Thoracic aorta (tissue), 2 donors: ENCODE measurements at places on chromosomes 1 and 21.

GRCh38 chr1:84370266-84370665, 28.0 kb upstream of the DNASE2B start:
- DNase-seq = no peak
- no peaks in the 10 kb centered on the region for H3K27me3 ChIP-seq
- peaks cover 5% of the 10 kb centered on the region for H3K4me1 ChIP-seq
- H3K36me3 ChIP-seq = no peaks in the 10 kb centered on the region
- H3K27ac ChIP-seq = no peak overlapping the region

DNA sequence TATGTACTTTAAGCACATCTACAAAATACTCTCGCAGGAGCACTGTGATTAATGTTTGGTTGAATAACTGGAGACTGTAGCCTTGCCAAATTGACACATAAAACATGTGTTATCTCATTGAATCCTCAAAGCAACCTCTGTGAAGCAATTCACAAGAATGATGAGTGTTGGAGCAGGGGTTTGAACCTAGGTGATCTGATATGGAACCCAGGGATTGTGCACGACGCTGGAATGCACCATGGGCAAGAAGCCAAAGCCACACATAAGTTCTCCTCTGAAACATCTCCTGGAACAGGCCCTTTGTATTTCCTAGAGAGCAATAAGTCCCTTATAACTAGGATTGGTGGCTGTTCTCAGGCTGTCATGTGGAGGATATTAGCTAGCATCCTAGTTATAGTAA, 124.6 kb upstream of the IVNS1ABP start:
- no peak overlapping the region for H3K27ac ChIP-seq
- DNase-seq = no peak
- no peaks in the 10 kb centered on the region for H3K27me3 ChIP-seq
- no peak overlapping the region for H3K4me3 ChIP-seq
- H3K4me1 ChIP-seq = peaks cover 12% of the 10 kb centered on the region

DNA sequence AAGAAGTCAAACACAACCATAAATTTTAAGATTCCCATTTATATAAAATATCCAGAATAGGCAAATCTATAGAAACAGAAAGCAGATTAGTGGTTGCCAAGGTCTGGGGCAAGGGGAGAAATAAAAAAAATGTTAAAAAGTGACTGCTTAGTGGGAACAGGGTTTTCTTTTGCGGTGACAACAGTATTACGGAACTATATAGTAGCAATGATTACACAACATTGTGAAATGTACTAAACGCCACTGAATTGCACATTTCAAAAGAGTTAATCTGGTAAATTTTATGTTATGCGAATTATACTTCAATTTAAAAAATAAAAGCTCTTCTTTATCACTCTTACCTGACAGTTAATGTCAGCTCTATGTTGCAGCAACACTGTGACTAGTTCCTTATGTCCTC, 105.2 kb downstream of the ACBD6 start:
- no peak overlapping the region for H3K4me3 ChIP-seq
- no peaks in the 10 kb centered on the region for H3K4me1 ChIP-seq
- no peak for DNase-seq
- no peaks in the 10 kb centered on the region for H3K27me3 ChIP-seq

DNA sequence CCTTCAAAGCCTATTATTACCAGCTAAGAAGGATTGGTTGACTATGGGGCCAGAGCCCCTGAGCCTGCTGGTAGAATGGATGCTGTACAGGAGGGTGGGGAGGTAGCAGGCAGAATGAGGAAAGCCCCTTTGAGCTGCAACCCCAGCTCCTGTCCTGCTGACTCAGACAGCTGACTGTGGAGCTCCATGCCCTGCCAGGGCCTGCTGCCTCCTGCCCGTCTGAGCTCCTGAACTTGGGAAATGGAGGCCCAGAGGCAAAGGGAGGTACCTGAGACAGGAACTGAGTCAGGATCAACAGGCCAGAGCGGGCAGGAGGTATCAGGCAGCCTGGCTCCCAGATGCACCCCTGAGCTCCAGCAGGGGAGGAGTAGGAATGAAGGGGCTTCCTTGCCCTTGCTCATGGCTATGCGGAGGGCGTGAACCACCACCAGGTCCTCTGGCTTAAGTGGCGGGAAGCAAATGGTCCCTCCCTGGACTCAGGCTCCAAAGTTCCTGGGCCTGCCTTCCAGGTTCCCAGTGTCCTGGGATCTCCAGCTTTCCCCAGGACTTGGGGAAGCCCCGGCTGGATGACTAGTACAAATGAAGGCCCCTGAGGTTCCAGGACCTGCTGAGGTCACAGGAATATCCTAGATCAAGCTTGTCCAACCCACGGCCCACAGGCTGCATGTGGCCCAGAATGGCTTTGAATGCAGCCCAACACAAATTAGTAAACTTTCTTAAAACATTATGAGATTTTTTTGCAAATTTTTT, 3.9 kb upstream of the SFN start:
- peaks cover 5% of the 10 kb centered on the region for H3K36me3 ChIP-seq
- no peak overlapping the region for H3K27ac ChIP-seq
- no peak for DNase-seq
- peaks cover 5% of the 10 kb centered on the region for H3K4me1 ChIP-seq

GRCh38 chr1:60865166-60865565, 217.2 kb upstream of the NFIA start:
- no peaks in the 10 kb centered on the region for H3K27me3 ChIP-seq
- no peaks in the 10 kb centered on the region for H3K4me1 ChIP-seq
- no peak overlapping the region for H3K27ac ChIP-seq
- DNase-seq = no peak
- H3K36me3 ChIP-seq = no peaks in the 10 kb centered on the region

GRCh38 chr1:174114788-174115448, 44.4 kb upstream of the RABGAP1L start:
- no peak overlapping the region for H3K4me3 ChIP-seq
- no peaks in the 10 kb centered on the region for H3K27me3 ChIP-seq
- H3K36me3 ChIP-seq = no peaks in the 10 kb centered on the region
- H3K4me1 ChIP-seq = no peaks in the 10 kb centered on the region
- H3K27ac ChIP-seq = no peak overlapping the region

DNA sequence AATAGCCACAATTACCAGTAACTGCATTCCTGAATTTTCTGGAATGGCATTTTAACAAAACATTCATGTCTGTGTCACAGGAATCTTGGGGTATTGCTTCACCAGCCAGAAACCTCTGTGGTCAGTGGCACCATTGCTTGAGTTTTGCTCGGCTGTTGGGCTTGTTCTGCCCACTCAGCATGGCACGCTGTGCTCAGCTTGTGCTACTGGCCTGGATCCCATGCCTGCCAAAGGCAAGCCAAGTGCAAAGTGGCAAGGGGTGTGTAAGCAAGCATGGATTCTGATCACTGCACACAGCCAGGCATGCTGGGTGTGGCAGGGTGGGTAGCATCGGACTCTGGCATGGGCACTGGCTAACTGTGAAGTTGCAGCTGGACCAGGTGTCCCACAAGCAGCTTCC, 1150.9 kb downstream of the MRPL39 start:
- H3K36me3 ChIP-seq = no peaks in the 10 kb centered on the region
- no peaks in the 10 kb centered on the region for H3K27me3 ChIP-seq
- H3K27ac ChIP-seq = no peak overlapping the region
- DNase-seq = no peak
- H3K4me1 ChIP-seq = no peaks in the 10 kb centered on the region

DNA sequence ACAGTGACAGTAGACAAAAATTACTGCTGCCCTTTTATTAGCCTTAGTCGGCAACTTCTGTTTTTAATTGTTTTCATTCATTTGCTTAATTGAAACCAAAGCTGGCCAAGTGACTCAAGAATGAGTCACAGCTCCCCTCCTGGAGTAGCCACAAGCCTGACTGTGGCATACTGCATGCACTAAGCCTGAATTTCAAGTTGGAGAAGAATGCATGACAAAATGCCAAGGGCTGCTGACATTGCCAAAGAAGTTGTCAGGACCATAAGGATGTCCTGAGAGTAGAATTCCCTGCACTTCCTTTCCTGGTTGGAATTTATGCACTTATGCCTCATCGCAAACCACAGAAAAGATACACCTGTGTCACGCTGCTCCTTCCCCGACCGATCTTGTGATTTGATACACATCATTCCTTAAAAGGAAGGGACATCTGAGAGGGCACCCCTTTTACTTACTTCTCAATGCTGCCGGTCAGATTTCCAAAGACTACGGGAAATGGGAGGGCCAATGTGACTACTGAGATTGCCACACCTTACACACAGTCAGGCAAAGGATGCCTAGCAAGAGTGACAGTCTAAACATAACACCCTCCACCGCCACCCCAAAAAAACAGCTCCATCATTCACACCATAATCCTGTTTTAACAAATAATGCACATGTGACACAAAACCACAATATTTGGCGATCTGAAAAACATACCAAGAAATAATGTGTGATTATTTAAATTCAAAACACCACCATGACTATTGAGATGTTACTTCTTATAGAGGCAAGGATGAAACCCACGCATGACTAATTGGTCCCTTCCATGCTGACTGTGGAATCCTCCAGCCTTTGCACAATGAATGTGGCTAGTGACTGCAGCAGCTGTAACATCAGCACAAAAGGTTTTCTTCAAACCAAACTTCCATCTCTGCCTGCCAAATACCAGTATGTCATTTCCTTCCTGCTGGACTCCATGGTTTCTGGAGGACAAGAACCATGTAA, 28.2 kb downstream of the VAV3 start:
- DNase-seq = no peak
- H3K4me1 ChIP-seq = peaks cover 8% of the 10 kb centered on the region
- H3K27ac ChIP-seq = no peak overlapping the region
- H3K36me3 ChIP-seq = no peaks in the 10 kb centered on the region
- no peaks in the 10 kb centered on the region for H3K27me3 ChIP-seq
- H3K4me3 ChIP-seq = no peak overlapping the region

DNA sequence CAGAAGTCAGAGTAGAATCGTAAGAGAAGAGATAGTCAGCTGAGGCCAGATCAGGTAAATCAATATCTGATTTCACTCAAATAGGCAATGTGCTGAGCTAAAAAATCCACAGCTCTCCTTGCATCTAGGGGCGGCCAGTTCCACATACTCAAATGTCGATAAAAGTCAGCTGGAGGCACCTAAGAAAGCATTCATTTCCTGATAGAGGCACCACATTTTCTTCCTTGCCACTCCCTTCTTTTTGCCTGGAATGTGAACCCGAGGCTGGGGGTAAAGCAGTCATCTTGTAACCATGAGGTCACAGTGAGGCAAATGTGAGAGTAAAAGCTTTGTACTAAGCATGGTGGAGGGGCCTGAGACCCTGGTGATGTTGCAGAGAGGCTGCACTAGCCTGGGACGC, 24.2 kb upstream of the CTPS1 start:
- no peak overlapping the region for H3K4me3 ChIP-seq
- peaks cover 8% of the 10 kb centered on the region for H3K4me1 ChIP-seq
- no peaks in the 10 kb centered on the region for H3K36me3 ChIP-seq
- no peak for DNase-seq
- H3K27me3 ChIP-seq = no peaks in the 10 kb centered on the region
- H3K27ac ChIP-seq = no peak overlapping the region

DNA sequence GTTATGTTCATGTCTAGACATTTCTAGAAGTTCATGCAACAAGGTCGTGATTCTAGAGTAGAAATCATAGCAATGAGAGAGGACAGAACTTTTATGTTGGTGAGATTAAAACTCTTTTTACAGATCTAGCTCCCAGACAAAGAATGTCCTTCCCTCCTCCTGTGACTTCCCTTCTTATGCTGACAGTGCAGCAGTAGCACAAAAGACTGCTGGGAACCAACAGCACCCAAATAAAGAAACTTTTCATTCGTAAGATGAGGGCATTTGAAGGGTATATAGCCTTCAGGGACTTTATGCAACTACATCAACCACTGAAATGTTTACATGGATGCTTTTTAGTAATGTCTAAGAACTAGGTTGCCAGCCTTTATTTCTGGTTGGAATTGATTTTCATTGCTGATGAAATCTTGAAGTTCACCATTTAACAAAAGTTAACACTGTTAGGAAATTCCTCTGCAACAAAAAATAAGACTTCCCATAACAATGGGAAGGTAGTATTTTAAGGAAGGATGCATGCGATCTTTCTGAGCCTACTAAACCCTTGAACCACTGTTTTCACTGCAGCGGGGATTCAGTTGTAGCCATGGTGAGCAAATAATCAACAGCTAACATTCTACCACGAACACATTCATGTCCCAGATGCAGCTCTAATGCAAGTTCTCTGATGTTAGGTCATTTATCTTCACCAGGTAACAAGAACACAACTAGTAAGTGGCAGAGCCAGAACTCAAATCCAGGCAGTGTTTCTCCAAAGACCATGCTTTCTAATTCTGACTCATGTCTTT, 672.8 kb downstream of the PTPRC start:
- H3K27me3 ChIP-seq = no peaks in the 10 kb centered on the region
- H3K36me3 ChIP-seq = no peaks in the 10 kb centered on the region
- no peak overlapping the region for H3K27ac ChIP-seq

DNA sequence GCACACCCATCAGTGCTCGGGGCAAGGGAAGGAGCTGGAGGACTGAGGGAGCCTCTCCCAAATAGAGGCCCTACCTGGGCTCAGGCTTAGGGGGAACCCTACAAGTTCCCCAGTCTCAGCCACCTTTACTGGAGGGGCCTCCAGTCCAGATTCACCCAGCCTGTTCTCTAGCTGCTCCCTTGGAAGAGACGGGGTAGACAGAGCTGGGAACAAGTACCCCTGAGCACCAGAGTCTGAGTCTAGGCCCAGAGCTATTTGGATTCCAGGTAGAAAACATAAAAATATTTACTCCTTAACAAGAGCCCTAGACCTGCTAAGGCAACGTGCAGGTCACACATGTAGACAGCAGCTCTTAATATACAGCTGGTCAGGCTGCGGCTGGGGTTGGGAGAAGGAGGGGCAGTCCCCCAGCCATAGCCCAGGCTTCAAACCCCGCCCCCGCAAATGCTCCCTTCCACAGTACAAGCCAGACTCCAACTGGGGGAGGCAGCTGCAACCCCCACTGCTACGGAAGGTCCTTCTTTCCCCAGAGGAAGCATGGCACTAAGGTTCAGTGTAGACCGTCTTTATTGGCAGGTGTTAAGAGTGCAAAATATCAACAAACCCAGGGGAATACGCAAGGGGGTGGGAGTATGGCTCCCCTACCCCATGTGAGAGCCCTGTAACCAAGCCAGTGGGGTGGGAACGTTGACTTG, 8.0 kb downstream of the TENT5B start:
- H3K4me3 ChIP-seq = no peak overlapping the region
- H3K27me3 ChIP-seq = no peaks in the 10 kb centered on the region
- peaks cover 17% of the 10 kb centered on the region for H3K36me3 ChIP-seq
- no peak for DNase-seq
- peak overlapping the region; percentile 52 for H3K27ac ChIP-seq
